Left renal pelvis (tissue), 4 donors: ENCODE measurements at places on chromosomes 3 and 15. TPM values are rescaled to one million over a fixed set of nuclear protein-coding genes. Genes with fewer than 3 reads are reported as not detected.

SAMMSON gene
- polyA plus RNA-seq, result not detected

FBXL2 gene
- polyA plus RNA-seq, result 31.2 TPM

SLC24A5 gene
- not detected for polyA plus RNA-seq

IGSF10 gene
- polyA plus RNA-seq, result 0.89 TPM

GOLGA8S gene
- polyA plus RNA-seq, result 1.5 TPM

DNA sequence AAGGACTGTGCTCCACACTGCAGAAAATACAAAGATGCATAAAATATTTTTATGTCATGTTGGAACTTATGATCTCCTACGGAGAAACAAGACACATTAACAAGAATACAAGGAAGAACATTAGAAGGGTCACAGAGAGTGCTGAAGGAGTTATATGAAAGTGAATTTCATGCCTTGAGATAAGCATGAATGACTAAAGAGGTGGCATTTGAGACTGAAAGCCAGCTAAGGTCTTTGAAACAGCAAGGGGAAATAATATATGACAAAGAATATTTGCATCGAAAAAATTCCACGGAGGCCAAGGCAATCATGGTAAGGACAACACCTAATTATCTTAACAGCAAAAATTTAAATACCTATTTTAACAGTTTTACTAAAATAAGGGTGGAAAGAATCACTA, 12.5 kb downstream of the GSK3B start:
- DNase-seq, result no peak

GRCh38 chr3:142993958-142994442, 7.4 kb upstream of the U2SURP start:
- DNase-seq, result no peak

GRCh38 chr3:132543011-132543739, 53.9 kb upstream of the ACKR4 start:
- no peak for DNase-seq

DNA sequence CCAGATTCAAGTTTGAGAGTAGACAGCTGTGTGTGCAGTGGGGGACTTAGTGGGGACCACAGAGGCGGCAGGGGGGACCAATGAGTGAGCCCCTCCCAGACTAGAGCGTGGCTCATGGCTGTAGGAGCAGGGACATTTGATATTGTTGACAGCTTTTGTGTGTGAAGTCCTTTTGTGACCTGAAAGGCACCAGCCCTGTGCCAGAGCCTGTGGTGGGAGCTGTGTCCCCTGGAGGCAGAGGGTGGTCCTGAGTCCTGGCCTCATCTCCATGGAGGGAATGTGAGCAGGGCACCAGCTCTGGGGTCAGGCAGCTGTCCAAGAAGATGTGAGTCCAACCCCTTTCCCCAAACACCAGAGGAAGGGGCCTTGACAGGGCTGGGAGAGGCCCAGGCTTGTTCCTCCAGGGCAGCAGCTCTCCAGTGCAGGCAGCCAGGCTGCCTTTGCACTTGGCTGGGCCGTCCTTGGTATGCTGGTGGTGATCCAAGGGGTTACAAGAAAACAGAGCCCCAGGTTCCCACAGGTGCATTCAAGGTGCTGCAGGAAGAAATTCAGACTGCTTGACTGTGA, 10.1 kb upstream of the C3orf22 start:
- no peak for DNase-seq

GRCh38 chr3:122498152-122498551, 16.6 kb downstream of the KPNA1 start:
- DNase-seq, result no peak

- no peak for DNase-seq
Observed at GRCh38 chr3:124346487-124346886, 354.6 kb upstream of the ROPN1 start.

DNA sequence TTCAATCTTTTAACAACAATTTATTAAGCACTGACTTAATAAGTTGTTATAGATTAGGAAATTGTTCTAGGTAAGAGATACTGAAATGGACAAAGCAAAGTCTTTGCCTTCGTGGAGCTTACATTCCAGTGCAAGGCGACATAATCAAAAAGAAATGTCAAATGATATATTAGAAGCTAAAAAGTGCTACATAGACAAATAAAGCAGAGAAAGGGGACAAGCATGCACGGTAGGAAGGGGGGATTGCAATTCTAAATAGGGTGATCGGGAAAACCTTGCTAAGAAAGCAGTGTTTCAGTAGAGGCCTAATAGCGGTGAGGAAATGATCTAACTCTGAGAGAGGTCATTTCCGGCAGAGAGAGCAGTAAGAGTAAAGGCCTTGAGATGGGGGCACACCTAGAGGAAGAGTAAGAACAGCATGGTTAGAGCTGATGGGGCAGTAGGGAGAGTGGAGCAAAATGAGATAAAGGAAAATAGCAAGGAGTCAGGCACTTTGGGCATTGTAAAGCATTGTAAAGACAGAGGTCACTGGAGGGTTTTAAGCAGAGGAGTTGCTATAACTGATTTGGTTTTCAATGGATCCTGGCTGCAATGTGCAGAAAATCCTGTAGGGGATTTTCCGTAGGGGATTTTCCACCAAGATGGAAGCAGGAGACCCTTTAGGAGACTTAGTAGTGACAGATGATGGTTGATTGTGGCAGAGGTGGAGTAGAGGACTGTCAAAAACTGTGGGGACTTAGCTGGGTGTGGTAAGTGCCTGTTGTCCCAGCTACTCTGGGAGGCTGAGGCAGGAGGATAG, 71.7 kb upstream of the CFAP20DC start:
- no peak for DNase-seq

- DNase-seq, result no peak
Observed at GRCh38 chr3:120907659-120908029, 361 bp upstream of the STXBP5L start.

DNA sequence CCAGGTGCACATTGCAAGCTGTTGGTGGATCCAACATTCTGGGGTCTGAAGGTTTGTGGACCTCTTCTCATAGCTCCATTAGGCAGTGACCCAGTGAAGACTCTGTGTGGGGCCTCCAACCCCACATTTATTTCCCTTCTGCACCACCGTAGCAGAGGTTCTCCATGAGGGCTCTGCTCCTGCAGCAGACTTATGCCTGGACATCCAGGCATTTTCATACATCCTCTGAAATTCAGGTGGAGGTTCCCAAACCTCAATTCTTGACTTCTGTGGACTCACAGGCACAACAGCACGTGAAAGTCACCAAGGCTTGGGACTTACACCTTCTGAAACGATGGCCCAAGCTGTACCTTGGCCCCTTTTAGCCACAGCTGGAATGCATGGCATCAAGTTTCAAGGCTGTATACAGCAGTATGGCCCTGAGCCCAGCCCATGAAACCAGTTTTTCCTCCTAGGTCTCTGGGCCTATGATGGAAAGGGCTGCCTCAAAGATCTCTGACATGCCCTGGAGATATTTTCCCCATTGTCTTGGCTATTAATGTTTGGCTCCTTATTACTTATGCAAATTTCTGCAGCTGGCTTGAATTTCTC, 30.2 kb downstream of the CLDN1 start:
- DNase-seq, result no peak

DNA sequence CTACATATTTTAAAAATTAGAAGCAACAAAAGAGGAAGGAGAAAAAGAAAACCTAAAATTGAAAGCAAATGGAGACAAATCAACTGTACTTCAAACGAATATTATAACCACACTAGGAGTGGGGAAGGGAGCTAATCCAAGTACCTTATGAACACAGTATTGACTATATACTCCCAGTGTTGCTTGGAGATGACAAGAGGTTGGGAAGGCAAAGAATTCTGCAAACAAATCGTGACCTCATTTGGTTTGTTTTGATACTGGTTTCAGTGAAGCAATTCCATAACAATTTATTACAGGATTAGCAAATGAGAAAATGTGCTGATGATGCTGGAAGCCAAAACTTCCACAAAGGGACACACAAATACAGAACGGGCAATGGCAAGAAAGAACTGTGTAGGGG, 268.1 kb downstream of the ULK4 start:
- DNase-seq, result no peak

DNA sequence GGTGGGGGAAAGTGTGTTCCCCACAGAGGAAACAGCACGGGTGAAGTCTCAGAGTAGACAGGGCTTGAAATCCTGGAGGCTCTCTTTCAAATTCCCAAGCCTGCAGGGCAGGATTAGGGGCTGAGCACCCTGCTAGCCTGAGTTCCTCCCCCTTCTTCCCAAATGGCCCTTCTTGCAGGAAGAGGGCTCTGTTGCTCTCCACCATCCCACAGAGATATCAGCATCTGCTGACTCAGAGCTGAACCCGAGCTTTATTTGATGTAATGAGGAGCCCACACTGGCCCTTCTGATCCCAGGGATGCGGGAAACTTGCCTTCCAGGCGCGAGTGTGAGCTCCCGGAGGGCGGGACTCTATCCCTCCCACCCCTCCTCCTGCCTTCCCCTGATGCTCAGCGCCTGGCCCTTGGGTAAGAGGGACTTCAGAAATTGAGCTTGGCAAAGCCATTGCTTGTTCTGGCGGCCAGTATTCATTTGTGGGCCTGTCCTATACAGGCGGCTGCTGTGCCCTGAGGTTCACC, 1.4 kb upstream of the STRA6 start:
- DNase-seq, result no peak

DNA sequence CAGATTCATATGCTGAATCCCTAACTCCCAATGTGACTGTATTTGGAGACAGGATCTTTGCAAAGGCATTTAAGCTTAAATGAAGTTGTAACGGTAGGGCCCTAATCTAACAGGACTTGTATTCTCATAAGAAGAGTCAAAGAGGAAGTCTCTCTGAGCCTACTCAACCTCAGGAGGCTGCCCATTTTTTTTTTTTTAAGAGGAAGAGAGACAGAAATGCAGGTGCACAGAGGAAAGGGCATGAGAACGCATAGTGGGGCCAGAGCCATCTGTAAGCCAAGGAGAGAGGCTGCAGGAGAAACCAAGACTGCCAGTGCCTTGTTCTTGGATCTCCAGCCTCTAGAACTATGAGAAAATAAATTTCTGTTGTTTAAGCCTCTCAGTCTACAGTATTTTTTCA, 28.4 kb downstream of the ZNF860 start:
- DNase-seq, result no peak

DNA sequence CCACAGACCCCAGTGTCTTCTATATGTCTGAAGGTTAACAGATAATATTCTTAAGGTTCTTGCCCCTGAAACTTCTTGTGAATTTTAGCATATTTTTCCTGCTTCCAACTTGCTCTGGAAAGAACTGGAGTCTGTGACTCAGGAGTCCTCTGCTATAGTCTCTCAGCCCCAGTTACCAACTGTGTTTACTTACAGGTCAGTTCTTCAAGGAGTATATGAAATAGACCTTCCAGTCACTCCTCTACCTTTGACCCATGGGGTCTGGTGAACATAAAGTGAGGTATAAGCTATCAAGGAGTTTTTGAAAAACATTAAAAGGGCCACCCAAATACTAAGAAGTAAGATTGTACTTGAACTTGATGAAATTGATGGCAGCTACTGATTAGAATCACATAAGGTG, 139.2 kb upstream of the ROPN1 start:
- no peak for DNase-seq

DNA sequence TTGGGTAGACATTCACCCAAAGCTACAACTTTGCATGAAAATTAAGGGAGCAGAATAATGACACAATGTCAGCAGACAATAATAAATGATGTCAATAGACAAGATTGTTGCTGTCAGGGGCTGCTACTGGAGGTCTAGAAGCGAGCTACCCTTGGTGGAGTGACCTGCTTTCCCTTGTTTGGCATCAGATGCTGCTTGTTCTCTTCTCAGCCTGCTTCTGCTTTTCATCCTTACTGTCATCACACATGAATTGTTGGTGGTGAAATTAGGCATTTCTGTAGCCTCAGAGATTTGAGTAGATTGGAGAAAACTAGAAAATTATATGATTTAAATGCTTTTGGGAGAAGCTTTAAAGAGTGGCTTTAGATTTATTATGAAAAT, 193.8 kb downstream of the NR1D2 start:
- DNase-seq, result no peak

GRCh38 chr3:117272274-117272673, 562.7 kb downstream of the TUSC7 start:
- DNase-seq, result no peak

- no peak for DNase-seq
Observed at GRCh38 chr3:102415553-102415952, 19.3 kb upstream of the ZPLD1 start.

- no peak for DNase-seq
Observed at GRCh38 chr15:71630475-71630809, 179.9 kb upstream of the NR2E3 start.

DNA sequence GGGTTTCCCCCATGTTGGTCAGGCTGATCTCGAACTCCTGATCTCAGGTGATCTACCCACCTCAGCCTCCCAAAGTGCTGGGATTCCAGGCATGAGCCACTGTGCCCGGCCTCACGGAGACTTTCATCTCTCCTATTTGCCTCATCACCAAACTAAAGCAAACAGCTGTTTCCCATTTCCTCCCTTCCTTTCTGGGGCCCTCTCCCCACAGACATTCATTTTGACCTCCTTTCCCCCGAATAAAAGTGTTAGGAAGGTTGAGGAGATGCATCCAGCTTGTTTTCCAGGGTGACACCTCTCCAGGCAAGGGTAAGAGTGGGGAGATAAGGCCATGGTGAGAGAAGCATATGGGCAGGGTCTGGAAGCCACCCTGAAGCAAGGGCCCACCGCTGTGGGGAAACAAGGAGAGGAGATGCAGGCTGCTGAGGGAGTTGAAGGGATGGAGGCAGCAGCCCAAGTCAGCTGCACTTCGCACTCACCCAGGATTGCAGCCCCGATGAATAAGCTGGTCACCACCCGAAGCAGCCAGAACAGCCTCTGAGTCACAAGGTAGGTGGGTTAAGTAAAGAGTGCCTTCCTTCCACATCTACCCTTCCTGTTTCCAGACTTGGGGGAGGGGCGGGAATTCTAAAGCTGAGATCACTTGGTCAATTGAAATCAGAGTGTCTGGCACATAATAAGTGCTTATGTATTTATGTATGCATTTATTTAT, 7.7 kb downstream of the DUOXA2 start:
- DNase-seq, result no peak

DNA sequence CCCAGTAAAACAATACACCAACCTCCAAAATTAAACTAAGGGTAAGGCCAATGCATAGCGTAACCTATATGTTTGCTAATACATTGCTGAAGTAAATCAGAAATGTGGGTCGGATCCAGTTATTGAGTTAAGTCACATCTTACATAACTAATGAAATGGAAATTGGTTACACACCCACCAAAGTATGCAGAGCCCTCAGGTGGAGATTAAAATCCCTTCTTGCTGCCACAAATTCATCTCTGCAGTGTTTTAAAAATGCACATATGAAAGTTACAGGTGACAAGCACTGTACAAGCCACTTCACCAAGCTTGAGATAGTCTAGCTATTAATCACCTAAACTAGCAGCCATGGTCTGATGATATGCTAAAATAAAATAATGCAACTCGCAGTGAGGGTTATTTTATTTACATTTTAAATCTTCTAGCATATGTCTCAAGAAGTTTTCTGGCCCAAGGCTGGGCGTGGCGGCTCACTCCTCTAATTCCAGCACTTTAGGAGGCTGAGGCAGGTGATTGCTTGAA, 130.6 kb downstream of the AQP9 start:
- no peak for DNase-seq
